ENCODE measurements at places on chromosomes 1 and 21. TPM values are rescaled to one million over a fixed set of nuclear protein-coding genes. Genes with fewer than 3 reads are reported as not detected.

The SNIP1 gene
- total RNA-seq: 7.0 TPM

The PCBP3 gene
- 2.9 TPM for total RNA-seq

The INSRR gene
- total RNA-seq: 0.41 TPM

The ILDR2 gene
- 3.6 TPM for total RNA-seq

The S100A9 gene
- 62.2 TPM for total RNA-seq

The AGT gene
- total RNA-seq: 54.6 TPM

The ZMPSTE24 gene
- 33.8 TPM for total RNA-seq

The MARK1 gene
- total RNA-seq: 14.9 TPM

The C21orf58 gene
- total RNA-seq: 1.5 TPM

The SLC41A1 gene
- 486 TPM for total RNA-seq

The SH3BGR gene
- 103 TPM for total RNA-seq

The TCP10L gene
- 3.0 TPM for total RNA-seq

The SLC44A3 gene
- 5.9 TPM for total RNA-seq

The IRF6 gene
- total RNA-seq: 43.3 TPM

The ITSN1 gene
- total RNA-seq: 41.9 TPM

The GPR89A gene
- 9.7 TPM for total RNA-seq

The SIM2 gene
- total RNA-seq: not detected

The STUM gene
- 0.85 TPM for total RNA-seq

The KANK4 gene
- total RNA-seq: 0.11 TPM

The CFHR1 gene
- total RNA-seq: not detected

The FABP3 gene
- total RNA-seq: 4,737 TPM

The RCC2 gene
- total RNA-seq: 10.9 TPM

The KRTAP19-8 gene
- total RNA-seq: not detected

The CD1E gene
- total RNA-seq: not detected

The DNALI1 gene
- 6.9 TPM for total RNA-seq

The VASH2 gene
- total RNA-seq: 1.2 TPM

The DYNLT5 gene
- total RNA-seq: 3.1 TPM

The NVL gene
- 10.3 TPM for total RNA-seq

The NEXN gene
- 391 TPM for total RNA-seq

The TARDBP gene
- 95.5 TPM for total RNA-seq

The H3-3A gene
- 324 TPM for total RNA-seq

The CACNA1E gene
- 0.88 TPM for total RNA-seq
